NCI-H2081 treated with DMSO at 0.1 percent for 48 hours (cell line): ENCODE measurements at places on chromosomes 2 and 18.

DNA sequence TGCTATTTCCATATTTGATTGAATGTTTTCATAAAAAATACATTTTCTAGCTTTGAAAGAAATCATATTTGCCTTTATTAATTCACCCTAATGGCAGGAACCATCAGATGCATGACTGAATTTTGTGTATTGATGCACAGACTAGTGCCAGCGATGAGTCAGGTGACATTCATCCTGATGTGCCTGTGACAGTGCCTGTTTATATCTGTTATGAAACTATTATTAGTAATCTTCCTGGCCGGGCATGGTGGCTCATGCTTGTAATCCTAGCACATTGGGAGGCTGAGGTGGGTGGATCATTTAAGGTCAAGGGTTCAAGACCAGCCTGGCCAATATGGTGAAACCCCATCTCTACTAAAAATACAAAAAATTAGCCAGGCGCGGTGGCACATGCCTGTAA lies 170.0 kb downstream of the TSN start:
- no peak for DNase-seq

GRCh38 chr2:101364878-101365277 lies 22.4 kb downstream of the CREG2 start:
- no peak for DNase-seq

DNA sequence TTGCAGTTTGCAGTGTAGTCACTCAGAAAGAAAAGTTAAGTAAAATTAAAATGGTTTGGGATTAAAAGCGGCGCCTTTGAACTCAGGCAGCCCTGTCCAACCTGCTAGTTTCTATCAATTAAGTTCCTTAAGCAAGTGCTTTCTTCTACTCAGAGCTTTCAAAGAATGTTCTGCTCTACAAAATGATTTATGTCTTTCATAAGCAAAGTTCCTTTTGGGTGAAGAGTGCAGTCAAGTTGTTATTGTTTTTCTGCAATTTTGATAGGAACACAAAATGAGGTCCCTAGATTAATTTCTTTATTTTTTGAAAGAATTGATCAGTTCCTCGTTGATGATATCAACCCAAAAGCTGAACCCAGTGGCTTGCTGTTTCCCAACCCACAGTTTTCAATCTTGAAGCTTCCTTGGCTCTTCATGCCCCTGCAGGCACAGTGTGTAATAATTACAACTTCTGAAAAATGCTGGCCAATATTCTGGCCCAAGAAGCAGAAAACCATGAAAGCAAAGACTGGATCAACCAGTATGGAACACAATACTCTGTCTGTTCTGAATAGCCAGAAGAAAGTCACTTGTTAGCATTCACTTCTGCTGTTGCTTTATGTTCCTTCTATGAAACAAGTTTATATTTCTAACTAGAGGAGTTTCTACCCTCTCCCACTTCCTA lies 89.1 kb downstream of the TGIF1 start:
- DNase-seq, result no peak

GRCh38 chr2:222310747-222311318 lies 12.0 kb upstream of the PAX3 start:
- DNase-seq, result no peak

DNA sequence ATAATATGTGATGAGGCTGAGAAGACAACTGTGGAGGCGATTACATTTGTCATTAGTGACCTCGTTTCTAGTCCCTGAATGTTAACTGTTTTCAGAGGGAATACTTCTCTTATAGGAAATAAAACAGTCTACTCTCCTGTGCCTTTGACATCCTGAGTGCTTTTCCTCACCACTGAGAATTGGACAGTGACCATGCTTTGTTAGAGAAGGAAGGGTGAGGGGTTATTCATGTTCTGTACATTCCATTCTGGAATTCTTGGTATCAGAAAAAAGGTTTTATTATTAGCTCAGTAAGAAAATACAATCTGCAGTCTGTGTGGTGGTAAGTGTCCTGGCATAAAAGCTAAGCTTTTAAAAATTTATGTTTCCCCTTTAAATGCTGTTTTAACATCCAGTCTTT lies 58.8 kb downstream of the PARD3B start:
- no peak for DNase-seq

DNA sequence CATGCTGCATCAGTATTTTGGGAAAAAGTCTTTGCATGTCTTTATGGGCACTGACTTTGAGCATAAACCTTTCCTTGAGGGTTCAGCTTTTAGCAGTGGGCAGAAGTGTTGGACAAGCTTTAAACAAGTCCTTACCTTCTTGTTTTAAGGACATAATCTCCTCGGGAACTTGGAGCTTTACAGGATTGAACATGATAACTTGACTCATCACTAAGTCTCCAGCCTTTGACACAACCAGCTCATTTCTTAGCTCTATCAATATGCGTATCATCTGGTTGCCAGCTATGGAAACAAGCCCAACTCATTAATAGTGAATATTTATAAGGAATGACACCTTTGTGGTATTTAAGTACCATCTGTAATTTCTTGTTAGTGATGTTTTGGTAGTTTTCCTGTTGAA lies 21.0 kb upstream of the RAB27B start:
- DNase-seq, result no peak

- no peak for DNase-seq
These were observed 40.0 kb downstream of the ICA1L start for GRCh38 chr2:202831242-202832220.

GRCh38 chr2:40463112-40463511 lies 11.2 kb upstream of the SLC8A1 start:
- no peak for DNase-seq

DNA sequence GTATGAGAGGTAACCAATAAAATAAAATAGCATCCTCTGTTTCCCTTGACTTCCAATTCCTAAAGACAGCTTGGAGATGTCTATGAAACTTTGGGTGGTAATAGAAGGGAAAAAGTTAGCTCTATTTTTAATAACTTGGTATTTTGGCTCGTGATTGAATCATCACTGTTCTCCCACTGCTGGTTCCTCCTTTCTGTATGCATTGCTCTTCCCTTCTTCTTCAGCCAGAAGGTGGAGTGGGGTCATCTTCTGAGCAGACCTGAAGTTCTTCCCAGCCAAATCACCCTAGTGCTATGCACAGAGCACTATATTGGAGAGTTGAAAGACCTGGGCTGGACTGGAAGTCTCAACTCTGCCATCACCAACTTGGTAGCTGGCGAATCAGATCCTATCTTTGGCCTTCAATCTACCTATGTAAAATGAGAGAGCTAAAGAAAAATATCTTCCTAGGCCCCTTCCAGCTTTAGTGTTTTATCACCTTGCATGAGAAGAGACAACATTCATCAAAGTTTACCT lies 54.1 kb downstream of the CPO start:
- DNase-seq, result no peak

DNA sequence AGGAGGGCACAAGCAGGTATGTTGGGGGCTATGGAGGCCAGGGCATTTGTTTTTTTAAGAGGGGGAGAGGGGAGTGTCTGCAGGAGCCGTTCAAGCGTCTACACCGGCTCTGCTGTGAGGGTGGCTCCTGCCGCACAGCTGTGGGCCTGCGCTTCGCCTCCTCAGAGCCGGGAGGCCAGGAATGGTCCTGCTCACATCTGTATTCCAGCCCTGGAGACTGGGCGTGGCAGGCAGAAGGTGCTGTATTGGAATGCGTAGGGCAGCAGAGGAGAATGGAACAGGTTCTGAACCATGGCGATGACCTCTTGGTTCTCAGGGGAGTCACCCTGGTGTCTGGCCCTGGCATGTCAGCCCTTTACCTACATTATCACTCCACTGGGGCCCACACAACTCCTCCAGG lies 26.8 kb upstream of the INHBB start:
- DNase-seq, result no peak

- DNase-seq, result no peak
These were observed 323.4 kb upstream of the SLC14A2 start for GRCh38 chr18:45291621-45292615.

- DNase-seq, result no peak
These were observed 175.6 kb downstream of the PRKCE start for GRCh38 chr2:45826884-45827635.

GRCh38 chr2:231680992-231681852 lies 27.1 kb upstream of the PTMA start:
- no peak for DNase-seq

DNA sequence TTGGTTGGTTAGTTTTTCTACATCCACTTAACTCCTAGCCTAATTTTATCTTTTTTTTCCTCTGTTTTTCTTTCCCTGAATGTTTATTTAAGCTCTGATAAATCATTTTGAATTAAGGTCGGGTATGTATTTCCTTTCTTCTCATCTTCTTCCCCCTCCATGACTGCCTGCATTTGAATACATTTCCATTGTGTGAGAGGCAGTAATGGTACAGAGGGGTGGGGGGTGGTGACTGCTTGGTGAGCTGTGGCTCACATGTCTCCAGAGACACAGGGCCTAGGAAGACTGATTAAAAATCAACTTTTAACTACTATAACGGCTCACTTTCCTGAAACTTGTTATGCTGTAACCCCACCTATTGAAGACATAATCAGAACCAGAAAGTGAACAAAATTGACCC lies 58.0 kb downstream of the NEDD4L start:
- DNase-seq, result no peak

GRCh38 chr2:163736433-163737189 lies 803 bp upstream of the FIGN start:
- peak; percentile 57 for DNase-seq

- no peak for DNase-seq
These were observed 341.5 kb upstream of the ETAA1 start for GRCh38 chr2:67055387-67056304.

DNA sequence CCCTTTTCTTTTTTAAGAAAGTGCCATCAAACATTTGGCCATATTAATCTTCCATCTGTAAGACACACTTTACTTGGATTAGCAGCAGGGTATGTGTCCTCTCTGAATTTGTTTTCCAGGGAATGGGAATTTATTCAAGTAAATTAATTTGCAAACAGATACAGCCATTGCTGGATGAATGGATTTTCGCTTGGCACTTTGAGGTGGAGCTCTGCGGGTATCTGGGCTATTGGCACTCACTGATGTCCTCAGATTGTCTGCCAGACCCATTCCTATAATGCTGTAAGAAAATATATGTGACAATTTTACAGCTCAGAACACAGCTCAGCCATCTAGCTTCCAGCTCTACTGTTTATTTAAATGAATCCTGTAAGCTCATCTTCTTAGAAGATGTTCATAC lies 201.2 kb upstream of the CDH20 start:
- no peak for DNase-seq
